ENCODE measurements at places on chromosomes 4 and X. TPM values are rescaled to one million over a fixed set of nuclear protein-coding genes. Genes with fewer than 3 reads are reported as not detected.

DNA sequence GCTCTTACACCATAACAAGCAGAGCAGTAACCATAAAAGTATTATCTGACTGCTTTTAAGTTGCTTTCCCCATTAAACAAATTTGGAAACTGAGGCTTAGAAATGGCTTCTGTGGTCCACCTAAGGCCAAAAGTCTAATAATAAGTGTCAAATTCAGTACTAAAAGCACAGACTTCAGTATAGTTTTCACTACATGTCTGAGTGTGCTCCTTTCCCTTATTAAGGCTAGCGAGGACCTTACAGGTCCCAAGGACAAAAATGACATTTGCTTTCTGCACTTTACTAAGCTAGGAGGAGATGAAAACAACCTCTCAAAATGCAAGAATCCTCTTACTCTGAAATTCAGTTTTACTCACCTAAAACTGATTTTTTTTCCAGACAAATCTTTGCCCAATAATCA, 127.2 kb downstream of the ENOX2 start:
- no peak overlapping the region for H3K27ac ChIP-seq
- H3K36me3 ChIP-seq: peaks cover 8% of the 10 kb centered on the region
- no peaks in the 10 kb centered on the region for H3K27me3 ChIP-seq
- DNase-seq: no peak
- H3K4me3 ChIP-seq: no peak overlapping the region
- H3K4me1 ChIP-seq: peaks cover 4% of the 10 kb centered on the region

DNA sequence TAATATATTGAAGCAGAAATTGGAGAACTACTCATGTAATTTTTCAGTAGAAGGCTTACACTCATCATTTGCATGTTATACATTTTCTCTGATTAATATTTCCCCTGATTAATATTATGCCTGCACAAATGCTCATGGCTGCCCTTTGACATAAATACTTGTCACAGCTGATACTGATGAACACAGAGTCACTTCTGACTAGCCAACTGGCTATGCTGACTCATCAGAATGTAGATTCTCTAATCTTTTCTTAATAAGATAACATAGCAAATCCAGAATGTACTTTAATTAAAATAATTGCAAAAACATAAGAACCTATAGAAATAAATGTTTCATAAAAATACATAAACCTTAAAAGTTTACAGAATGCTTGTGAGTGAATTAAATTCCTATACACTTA, 52.4 kb upstream of the C4orf54 start:
- H3K27me3 ChIP-seq: peaks cover 9% of the 10 kb centered on the region
- no peak overlapping the region for H3K4me3 ChIP-seq

DNA sequence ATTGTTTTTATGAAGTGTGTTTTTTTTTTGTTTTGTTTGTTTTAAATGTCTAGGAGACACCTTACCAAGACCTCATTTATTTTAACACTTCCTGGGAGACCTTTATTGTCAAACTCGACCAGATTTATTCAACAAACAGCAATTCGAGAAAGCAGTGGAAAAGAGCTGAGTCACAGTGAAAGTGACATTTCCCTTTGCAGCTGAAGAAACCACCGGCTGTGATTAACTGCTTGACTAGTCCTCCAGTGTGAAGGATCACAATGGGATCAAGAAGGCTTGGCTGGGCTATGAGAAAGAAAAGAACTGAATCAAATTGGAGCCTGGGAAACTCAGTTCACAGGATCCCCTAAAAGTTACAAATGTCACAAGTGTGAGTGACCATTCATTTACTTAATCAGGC, 11.9 kb upstream of the ADH7 start:
- H3K27me3 ChIP-seq: peaks cover 4% of the 10 kb centered on the region
- peaks cover 11% of the 10 kb centered on the region for H3K4me1 ChIP-seq
- peaks cover 2% of the 10 kb centered on the region for H3K36me3 ChIP-seq
- H3K4me3 ChIP-seq: no peak overlapping the region
- DNase-seq: peak; percentile 19
- H3K27ac ChIP-seq: no peak overlapping the region

- no peak for DNase-seq
- no peaks in the 10 kb centered on the region for H3K4me1 ChIP-seq
- no peak overlapping the region for H3K27ac ChIP-seq
- no peaks in the 10 kb centered on the region for H3K27me3 ChIP-seq
- no peak overlapping the region for H3K4me3 ChIP-seq
Measured at GRCh38 chr4:94927696-94928095, 169.9 kb downstream of the BMPR1B start.

GRCh38 chr4:154720618-154721267, 23.1 kb upstream of the LRAT start:
- no peaks in the 10 kb centered on the region for H3K4me1 ChIP-seq
- no peak overlapping the region for H3K4me3 ChIP-seq
- no peak for DNase-seq
- no peak overlapping the region for H3K27ac ChIP-seq
- H3K36me3 ChIP-seq: no peaks in the 10 kb centered on the region

GRCh38 chr4:13545394-13545808, 1.1 kb upstream of the NKX3-2 start:
- H3K27me3 ChIP-seq: peaks cover 91% of the 10 kb centered on the region
- peak overlapping the region; percentile 80 for H3K4me3 ChIP-seq
- peaks cover 8% of the 10 kb centered on the region for H3K36me3 ChIP-seq
- no peak for DNase-seq
- H3K4me1 ChIP-seq: peaks cover 35% of the 10 kb centered on the region

DNA sequence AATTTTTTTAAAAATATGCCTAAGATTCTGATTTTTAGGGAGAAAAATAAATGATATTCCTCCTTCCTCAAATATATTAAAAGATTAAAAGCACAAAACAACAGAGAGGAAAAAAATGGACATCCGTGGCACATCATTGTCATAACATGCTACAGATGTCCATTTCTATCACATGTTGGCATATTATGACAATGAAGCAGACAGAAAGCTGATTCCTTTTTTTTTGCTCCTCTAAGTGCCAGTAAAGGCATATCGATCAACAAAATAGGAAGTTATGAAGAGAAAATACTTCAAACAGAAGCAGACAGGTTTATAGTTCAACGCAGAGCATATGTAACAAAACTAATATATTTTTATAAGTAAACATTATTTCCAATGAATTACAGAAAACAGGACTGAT, 11.2 kb downstream of the KLHL8 start:
- no peak for DNase-seq
- H3K27ac ChIP-seq: peak overlapping the region; percentile 42
- no peak overlapping the region for H3K4me3 ChIP-seq
- no peaks in the 10 kb centered on the region for H3K27me3 ChIP-seq

DNA sequence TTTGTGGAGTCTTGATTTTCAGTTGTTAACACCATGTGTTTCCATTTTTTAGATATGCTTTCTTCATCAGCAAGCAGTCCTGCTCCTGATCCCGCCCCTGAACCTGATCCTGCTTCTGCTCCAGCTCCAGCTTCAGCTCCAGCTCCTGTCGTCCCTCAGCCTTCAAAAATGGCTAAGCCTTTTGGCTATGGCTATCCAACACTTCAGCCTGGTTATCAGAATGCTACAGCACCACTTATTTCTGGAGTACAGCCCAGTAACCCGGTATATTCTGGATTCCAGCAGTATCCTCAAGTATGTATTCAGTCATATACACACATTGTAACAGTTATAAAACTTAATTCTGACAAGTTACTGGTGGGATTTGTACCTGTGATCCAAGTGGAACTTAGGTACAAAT, 60.9 kb downstream of the SEC24B start:
- H3K27ac ChIP-seq: no peak overlapping the region
- H3K36me3 ChIP-seq: peaks cover 39% of the 10 kb centered on the region
- DNase-seq: no peak
- no peaks in the 10 kb centered on the region for H3K27me3 ChIP-seq
- peaks cover 5% of the 10 kb centered on the region for H3K4me1 ChIP-seq
- no peak overlapping the region for H3K4me3 ChIP-seq

GRCh38 chrX:7378406-7378805, 230.5 kb upstream of the PUDP start:
- no peak overlapping the region for H3K27ac ChIP-seq
- H3K4me1 ChIP-seq: no peaks in the 10 kb centered on the region
- H3K27me3 ChIP-seq: no peaks in the 10 kb centered on the region
- no peak overlapping the region for H3K4me3 ChIP-seq
- H3K36me3 ChIP-seq: no peaks in the 10 kb centered on the region
- no peak for DNase-seq

- peaks cover 45% of the 10 kb centered on the region for H3K27me3 ChIP-seq
- no peaks in the 10 kb centered on the region for H3K4me1 ChIP-seq
- DNase-seq: no peak
- no peak overlapping the region for H3K4me3 ChIP-seq
Measured at GRCh38 chr4:146063143-146063542, 112.4 kb upstream of the LSM6 start.

DNA sequence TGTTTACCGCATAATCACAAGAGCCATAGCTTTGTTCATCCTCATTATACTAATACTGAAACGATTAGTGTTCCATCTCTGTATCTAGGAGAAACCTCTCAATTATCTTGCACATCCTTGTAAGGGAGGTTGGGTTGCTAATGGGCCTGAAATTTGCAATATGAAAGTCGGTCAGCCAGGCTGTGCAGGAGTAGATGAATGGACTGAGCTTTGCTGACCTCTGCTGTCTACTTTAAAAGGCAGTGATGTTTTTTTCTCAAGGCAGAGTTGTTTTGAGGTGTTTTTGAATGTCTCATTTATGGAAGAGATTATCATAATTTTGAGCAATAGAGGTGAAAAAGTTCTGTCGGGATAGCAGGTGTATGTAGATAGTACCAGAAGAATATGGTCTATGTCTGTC, 47.9 kb upstream of the LINC00632 start:
- H3K27me3 ChIP-seq: no peaks in the 10 kb centered on the region
- H3K36me3 ChIP-seq: no peaks in the 10 kb centered on the region
- DNase-seq: no peak
- H3K27ac ChIP-seq: no peak overlapping the region
- no peaks in the 10 kb centered on the region for H3K4me1 ChIP-seq

- no peak overlapping the region for H3K4me3 ChIP-seq
- no peaks in the 10 kb centered on the region for H3K27me3 ChIP-seq
- H3K27ac ChIP-seq: no peak overlapping the region
- H3K36me3 ChIP-seq: no peaks in the 10 kb centered on the region
- H3K4me1 ChIP-seq: peaks cover 7% of the 10 kb centered on the region
Measured at GRCh38 chr4:153273751-153274150, 69.5 kb downstream of the TRIM2 start.

GRCh38 chr4:151799417-151800012, 38.7 kb upstream of the GATB start:
- H3K27me3 ChIP-seq: peaks cover 1% of the 10 kb centered on the region
- no peaks in the 10 kb centered on the region for H3K36me3 ChIP-seq
- no peak overlapping the region for H3K4me3 ChIP-seq
- no peak overlapping the region for H3K27ac ChIP-seq

- H3K4me1 ChIP-seq: no peaks in the 10 kb centered on the region
- no peak overlapping the region for H3K27ac ChIP-seq
- no peak for DNase-seq
- no peak overlapping the region for H3K4me3 ChIP-seq
- H3K36me3 ChIP-seq: no peaks in the 10 kb centered on the region
- no peaks in the 10 kb centered on the region for H3K27me3 ChIP-seq
Measured at GRCh38 chr4:94076498-94076897, 131.2 kb upstream of the SMARCAD1 start.

DNA sequence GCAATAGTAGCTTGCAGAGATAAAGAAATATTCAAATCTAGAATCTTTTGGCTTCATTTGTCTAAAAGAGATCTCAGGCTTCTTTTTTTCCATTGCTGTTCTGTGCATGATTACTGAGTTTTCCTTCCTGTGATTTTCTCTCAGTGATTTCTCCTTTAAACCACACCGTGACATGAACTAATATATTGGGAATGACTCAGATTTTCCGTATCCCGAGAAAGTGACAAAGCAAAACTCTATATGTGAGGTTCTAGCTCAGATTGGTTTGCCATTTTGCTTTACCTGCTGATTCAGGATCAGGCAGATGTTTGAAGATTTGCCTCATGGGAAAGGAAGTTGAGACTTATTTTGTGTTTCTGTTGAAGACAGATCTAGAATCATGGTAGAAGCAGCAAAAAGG, 59.4 kb downstream of the MTHFD2L start:
- peaks cover 7% of the 10 kb centered on the region for H3K4me1 ChIP-seq
- H3K4me3 ChIP-seq: no peak overlapping the region
- no peak overlapping the region for H3K27ac ChIP-seq
- peaks cover 12% of the 10 kb centered on the region for H3K36me3 ChIP-seq

DNA sequence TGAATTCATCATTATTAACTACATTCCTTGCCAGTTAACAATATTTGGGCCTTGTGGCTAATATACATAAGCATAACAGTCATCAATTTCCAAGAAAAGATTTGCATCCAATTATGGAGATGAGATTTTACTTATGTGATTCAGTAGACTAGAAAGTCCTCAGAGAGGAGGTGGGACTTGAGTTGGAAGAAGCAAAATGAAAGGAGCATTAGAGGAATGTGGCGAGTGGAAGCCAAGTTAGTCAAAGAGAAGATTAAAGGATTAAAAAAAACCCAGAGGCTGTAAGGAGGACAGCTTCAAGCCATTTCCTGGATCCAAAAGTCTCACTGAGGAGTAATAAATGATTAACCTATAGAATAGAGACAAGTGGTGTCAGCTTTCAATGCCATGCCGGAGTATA, 1099.4 kb upstream of the IGFBP7 start:
- H3K4me1 ChIP-seq: no peaks in the 10 kb centered on the region
- H3K4me3 ChIP-seq: no peak overlapping the region
- no peaks in the 10 kb centered on the region for H3K27me3 ChIP-seq
- no peaks in the 10 kb centered on the region for H3K36me3 ChIP-seq
- DNase-seq: no peak

GRCh38 chr4:173852775-173853174, 322.7 kb upstream of the HAND2 start:
- H3K4me1 ChIP-seq: no peaks in the 10 kb centered on the region
- H3K27ac ChIP-seq: no peak overlapping the region
- H3K36me3 ChIP-seq: no peaks in the 10 kb centered on the region
- no peak overlapping the region for H3K4me3 ChIP-seq
- DNase-seq: no peak
- peaks cover 2% of the 10 kb centered on the region for H3K27me3 ChIP-seq

DNA sequence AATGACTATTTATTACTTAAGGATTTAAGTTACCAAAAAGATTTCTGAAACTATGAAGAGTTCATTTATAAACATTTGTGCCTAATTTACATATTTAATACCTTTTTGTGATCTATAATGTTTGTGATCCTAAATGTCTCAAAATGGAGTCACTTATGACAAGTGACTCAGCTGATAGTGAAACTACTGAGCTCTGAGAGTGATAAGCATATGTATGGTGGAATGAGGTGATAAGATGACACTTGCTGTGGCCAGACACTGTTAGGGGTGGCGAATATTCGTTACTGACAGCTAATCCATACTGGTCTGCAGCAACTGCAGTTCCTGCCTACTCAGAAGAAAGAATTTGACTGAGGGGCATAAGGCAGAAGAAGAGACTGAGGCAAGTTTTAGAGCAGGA, 5.5 kb upstream of the NXF3 start:
- no peaks in the 10 kb centered on the region for H3K36me3 ChIP-seq
- H3K4me3 ChIP-seq: no peak overlapping the region
- DNase-seq: no peak
- no peaks in the 10 kb centered on the region for H3K4me1 ChIP-seq

CLDN34 gene
- not detected for total RNA-seq

SSX4 gene
- not detected for total RNA-seq

ARX gene
- not detected for total RNA-seq

APLN gene
- total RNA-seq: 2.6 TPM

GPC3 gene
- 0.14 TPM for total RNA-seq

USP26 gene
- not detected for total RNA-seq

ETNPPL gene
- total RNA-seq: not detected

Data from activated naive CD8-positive, alpha-beta T cell treated with anti-CD3 and anti-CD28 coated beads for 36 hours (primary cell).